ENCODE measurements at places on chromosomes 1 and 21.

DNA sequence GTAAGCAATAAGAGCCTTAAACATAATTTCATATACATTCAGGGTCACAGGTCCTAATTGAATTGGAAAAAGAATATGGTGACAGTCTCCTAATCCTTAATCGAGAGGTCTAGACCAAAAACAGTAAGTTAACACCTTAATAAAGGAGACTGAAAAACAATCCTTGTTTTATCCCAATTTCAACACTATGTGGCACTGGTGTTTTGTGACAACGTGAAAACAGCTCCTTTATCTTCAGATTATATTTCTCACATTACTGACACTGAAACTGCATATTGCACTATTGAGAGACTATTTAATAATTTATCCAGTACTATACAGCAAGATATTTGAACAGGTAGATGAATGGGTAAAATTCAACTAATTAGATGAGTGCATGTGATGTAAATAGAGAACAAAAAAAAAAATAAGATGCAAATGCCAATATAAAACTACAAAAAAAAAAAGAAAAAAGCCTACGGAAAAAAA, 34.1 kb downstream of the TP53BP2 start:
- no peak for DNase-seq

GRCh38 chr1:10681296-10682107, 114.9 kb downstream of the CASZ1 start:
- DNase-seq, result no peak

DNA sequence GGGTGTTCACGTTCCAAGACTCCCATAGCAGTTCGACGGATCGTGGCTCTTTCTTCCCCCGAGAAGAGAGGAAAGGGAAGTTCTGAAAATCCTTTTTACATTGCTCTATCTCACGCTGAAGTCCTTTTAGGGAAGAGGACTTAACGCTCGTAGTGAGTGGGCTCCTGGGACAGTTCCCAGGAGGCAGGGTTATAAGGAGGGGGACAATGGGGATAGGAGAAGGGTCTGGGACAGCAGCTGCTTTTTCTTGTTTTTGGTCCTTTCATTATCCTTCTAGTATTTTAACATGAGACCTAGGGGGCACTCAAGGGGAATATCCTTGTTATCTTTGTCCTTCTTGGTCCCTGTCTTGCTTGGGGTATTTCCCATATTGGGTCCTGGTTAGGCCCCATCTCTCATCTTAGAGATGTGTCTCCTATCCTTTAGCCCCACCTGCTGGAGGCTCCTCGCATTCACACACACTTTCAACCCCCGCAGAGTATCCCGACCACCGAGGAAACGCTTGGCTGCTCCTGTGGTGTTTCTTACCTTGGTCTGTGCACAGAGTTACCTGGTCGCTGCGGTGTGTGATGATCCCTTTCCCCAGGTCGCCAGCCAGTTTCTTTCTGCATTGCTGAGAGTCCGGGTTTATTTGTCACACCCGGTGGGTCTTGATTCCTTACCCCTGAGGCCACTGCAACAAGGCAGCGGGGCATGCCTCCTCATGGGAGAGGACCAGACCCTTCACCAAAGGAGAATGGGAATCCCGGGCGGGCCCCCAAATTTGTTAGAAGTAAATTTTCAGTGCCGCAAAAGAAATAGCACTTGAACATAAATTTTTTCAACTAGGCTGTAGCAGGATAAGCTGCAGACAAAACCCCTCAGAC, 29.7 kb downstream of the SCCPDH start:
- peak; percentile 44 for DNase-seq

DNA sequence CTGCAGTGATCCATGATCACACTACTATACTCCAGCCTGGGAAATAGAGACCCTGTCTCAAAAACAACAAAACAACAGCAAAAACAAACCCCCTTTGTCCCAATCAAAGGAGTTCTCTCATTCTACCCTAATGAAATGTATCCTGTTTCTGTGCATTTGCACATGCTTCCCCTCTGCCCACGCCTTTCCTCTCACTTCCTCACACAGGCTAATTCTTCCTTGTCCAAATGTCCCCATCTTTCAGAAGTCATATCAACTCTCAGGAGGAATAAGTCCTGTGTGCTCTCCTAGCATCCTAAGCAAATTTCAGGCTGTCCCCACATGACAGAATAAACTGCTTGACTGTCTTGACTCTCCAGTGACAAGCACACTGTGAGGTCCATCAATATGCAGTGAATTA, 8.1 kb upstream of the ATP1B1 start:
- DNase-seq, result no peak

- DNase-seq, result no peak
These were observed 1.4 kb downstream of the ACOT7 start for GRCh38 chr1:6391951-6392808.

DNA sequence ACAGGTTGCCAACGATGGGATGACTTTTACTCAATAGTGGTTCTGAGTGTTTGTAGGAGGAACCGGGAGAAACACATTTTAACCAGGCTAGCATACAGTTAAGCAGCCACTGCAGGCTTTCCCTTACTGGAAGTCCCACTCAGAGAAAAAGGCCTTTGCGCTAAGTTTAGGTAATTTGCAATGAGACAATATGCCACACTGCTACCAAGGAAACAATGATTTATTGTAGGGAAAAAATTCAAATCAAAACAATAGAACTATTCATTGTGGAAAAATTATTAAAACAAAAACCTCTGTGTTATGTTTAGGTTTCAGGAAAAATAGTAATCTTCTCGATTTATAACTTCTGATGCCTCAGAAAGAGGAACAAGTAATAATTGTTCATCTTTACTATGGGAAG, 51.4 kb upstream of the CR2 start:
- no peak for DNase-seq

DNA sequence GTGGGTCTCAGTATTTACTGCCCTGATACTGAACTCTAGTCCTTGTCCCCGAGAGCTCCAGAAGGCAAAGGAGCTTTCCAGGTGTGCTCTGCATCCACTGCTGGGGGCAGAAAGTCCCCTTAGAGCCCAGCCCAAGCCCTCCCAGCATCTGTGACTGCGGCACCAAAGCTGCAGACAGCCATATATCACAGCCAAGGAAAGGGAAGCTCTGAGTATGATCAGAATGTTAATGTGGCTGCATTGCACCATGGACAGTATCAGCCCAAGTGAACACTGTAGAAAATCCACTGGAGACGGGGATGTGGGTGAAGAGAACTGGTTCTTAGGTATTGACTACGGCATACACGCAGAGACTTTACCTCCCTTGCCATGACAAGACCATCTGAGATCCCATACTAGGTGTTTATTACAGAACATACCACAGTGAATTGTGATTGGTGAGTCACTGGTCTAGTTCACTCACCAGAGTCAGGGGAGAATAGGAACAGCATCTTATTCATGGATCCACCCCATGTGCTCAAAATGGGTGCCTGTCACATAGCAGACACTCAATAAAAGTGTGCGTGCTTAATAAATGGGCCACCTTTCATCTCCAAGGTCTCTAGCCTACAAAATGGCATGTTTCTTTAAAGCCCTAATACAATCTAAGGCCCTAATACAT, 170.3 kb downstream of the HHIPL2 start:
- DNase-seq, result no peak

DNA sequence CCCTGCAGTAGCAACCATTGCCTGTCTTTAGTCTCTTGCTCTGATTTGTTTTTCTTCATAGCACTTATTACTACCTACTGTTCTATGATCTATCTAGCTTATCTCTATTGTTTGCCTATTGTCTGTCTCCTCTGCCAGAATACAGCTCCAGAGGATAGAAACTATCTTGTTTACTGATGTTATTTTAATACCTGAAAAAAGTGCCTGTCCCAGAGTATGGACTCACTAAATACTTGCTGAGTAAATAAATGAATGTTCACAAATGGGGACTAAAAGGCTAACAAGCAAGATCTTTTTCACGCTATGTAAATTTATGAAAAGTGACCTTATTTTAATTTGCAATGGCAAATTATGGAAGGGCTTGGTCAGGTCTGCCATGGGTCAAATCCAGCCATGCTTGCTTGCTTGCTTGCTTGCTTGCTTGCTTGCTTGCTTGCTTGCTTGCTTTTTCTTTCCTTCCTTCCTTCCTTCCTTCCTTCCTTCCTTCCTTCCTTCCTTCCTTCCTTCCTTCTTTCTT, 145.3 kb downstream of the TGFB2 start:
- no peak for DNase-seq

DNA sequence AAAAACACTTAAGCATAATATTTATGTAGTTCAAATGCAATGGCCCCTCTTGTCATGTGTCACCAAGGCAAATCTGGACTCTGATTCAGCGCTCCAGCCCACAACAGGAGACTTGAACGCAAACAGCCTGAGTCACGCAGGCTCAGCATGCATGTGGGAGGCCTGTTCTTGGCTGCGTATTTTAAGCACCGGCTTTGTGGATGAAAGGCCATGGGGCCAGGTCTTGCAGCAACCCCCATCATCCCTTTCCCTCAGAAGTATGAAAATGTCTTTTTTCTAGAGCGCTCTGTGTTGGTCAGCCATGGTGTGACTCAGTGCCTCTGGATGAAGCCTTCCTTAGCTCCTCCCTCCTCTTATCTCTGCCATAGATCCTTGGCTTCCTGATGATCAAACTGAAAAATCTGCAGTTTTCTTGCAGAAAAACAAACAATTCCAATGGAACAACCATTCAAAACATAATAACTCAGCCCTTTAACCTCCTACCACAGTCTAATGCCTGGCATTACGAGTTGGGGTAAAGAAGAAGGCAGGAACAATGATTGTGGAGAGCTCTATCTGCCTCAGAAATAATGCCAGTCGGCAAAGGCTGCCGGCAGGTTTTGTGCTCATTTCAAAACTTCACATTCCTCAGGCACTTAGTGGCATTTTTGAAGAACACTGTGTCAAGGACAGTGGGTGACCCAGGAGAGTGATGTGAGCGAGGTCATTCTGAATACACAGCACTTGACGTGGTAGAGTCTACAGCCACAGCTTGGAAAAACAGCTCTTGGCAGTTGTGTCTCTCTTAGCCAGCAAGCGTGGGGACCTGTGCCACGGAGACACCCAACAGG, 167.5 kb downstream of the CLIC6 start:
- DNase-seq, result peak; percentile 62

- no peak for DNase-seq
These were observed 64.8 kb upstream of the GNG4 start for GRCh38 chr1:235714205-235714897.

DNA sequence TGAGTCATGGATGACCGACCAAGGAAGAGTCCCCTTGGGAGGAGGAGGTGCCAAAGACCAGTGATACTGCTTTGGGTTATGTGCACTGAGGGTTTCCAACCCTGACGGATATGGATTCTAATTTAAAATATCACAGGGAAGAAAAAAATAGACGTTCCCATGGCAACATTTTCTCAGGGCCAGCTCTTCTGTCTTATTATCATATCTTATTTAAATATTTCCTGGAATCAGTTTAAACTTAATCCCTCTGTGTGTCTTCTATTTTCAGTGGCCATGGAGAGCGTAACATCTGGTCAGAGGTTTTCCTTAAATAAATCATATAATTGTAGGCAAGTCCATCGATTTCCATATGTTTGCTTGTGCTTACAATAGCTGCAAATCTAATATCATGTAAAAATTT, 205.4 kb upstream of the FMN2 start:
- no peak for DNase-seq

DNA sequence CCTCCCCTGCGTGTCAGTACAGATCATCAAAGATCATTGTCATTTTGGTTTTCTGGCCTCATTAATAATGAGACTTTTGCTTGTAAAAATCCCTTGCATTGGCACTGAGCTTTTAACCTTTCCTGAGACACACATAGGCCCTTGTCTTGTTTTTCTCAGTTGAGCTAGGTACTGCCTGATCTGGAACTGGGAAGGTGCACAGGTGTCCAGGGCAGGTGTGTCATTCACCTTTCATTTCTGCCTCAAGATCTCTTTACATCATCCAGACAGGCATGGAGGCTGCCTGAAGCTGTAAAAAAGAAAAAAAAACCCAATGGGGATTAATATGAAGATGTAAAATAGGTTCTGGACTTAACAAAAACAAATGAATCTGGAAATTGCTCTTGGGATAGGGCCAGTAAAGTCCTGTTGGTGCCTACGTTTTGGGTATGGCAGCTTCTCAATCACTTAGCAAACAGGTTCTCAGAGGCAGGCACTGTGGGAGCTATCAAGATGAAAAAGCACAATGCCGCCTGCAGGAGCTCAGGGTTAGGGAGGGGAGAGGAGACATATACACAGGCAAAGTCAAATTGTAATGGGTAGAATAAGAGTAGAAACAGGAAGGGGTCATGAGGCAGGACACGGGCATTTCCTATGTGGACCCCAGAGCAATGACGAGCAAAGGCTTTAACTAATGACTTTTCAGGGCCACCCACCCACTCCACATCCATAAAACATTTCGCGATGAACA, 1.0 kb upstream of the KCNC4 start:
- no peak for DNase-seq

- no peak for DNase-seq
These were observed 58.2 kb upstream of the FOXD3 start for GRCh38 chr1:63264161-63264560.

GRCh38 chr1:15501208-15502032, 22.6 kb downstream of the CASP9 start:
- peak; percentile 28 for DNase-seq

DNA sequence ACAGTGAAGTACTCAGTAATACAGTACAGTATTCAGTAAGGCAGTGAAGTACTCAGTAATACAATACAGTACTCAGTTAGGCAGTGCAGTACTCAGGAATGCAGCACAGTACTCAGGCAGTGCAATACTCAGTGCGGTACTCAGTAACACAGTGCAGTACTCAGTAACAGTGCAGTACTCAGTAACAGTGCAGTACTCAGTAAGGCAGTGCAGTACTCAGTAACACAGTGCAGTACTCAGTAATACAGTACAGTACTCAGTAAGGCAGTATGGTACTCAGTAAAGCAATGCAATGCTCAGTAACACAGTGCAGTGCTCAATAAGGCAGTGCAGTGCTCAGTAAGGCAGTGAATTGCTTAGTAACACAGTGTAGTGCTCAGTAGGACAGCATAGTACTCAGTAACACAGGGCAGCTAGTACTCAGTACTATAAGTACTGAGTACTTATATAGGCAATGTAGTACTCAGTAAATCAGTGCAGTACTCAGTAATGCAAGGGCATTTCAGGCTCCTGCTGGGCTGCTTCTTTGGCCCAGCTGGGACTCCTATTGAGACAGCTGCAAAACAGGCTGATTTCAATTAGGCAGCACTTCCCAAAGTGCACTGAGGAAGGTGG, 411.3 kb downstream of the DISC1 start:
- DNase-seq, result no peak

DNA sequence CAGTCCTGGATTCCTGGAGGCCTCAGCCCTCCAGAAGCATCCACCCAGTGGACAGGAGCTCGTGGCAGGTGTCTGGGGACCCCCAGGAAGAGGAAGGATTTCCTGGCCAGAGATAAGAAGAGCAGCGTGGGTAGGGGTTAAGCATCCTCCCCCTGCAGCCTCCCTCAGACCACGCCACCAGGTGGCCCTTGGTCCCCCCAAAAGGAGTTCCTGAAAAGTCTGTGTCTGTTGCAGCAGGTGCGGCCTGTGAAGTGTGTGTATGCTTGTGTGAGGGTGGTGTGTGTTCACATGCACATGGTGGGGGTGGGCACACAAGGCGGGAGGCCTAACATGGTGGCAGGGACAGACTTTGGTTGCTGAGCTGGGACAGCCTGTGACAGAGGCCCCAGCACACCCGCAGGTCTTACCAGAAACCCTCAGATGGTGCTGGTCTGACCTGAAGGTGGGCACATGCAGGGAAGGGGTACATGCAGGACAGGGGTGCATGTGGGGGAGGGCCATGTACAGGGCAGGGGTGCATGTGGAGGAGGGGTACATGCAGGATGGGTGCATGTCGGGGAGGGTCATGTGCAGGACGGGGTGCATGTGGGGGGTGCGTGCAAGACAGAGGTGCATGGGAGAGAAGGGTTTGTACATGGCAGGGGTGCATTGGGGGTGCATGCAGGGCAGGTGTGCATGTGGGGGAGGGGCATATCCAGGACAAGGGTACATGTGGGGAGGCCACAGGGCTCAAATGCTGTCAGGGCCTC, 18.2 kb upstream of the RUNX3 start:
- DNase-seq, result no peak
